NCI-H1048 (cell line): ENCODE measurements at places on chromosomes 12 and 14.

- DNase-seq, result no peak
Observed at GRCh38 chr14:81655423-81656314, 122.0 kb upstream of the SEL1L start.

DNA sequence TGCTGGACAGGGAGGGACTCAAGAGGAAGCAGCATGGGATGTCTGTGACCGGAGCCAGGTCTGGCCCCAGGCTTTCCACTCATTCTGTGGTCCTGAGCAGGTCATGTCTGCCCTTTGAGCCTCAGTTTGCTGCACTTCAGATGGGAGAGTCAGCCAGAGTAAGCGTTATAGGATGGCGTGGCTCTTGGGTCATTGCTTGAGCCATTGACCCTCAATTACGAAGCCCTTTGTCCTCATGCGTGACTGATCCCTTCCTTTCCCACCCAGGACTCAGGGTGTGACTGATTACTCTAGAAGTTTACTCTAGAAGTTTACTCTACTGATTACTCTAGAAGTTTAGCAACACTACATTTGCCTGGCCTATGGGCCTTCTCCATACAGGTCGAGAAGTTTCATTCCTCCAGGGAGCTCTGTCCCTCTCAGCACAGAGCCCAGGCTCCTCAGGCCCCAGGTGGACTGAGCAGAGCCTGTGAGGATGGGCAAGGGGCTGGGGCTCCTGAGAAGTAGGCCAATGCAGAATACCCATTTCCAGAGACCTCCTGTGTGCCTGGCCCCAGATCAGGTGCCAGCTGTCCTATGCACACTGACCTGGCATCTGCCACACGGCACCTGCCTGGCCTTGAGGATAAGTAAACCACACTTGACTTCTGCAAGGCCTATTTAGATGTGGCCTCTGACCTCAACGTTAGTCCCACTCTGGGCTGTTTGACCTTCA is 7.6 kb upstream of the IFI27 start:
- DNase-seq, result no peak

DNA sequence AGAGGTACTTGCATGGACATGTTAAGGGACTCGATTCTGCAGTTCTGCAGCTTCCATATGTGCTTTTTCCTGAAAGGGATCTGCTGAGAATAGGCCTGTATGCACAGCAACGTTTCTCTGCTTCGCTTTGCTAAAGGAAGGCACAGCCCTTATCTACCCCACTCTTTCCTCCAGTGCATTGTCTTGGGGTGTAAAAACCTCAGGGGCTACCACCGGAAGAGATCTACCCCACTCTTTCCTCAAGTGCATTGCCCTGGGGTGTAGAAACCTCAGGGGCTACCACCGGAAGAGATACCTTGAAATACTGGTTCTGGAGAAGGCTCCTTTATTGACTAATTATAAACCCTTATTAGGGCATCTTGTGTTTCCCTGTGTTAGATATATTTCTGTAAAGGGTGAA is 52.9 kb downstream of the SEL1L start:
- DNase-seq, result no peak

- no peak for DNase-seq
Observed at GRCh38 chr14:88914956-88915355, 90.5 kb downstream of the TTC8 start.

GRCh38 chr14:34350903-34351302 is 111.1 kb downstream of the SPTSSA start:
- DNase-seq, result no peak

DNA sequence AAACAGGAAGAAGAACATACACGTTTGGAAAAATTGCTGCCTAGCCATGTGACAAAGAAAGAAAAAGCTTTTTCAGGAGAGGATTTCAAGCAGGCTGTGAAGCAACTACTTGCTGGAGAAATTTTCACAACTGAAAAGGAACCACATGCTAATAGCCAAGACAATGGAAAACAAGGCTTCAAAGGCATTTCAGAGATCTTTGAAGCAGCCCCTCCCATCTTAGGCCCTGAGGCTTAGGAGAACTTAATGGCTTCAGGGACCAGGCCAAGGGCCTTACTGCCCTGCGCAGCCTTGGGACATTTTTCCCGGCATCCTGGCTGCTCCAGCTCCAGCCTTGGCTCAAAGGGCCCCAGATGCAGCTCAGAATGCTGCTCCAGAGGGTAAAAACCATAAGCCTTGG is 255.9 kb upstream of the ARID2 start:
- DNase-seq, result no peak

- DNase-seq, result no peak
Observed at GRCh38 chr14:33836203-33836899, 114.5 kb downstream of the EGLN3 start.
